AG08395 (cell line): ENCODE measurements at places on chromosomes 4 and X.

GRCh38 chr4:25223802-25224375, 9.9 kb upstream of the PI4K2B start:
- no peak for DNase-seq

- DNase-seq, result no peak
Observed at GRCh38 chr4:63787326-63787725, 621.9 kb downstream of the TECRL start.

GRCh38 chr4:98670186-98670585, 11.8 kb upstream of the TSPAN5 start:
- DNase-seq, result no peak

GRCh38 chrX:121356850-121357171, 309.4 kb downstream of the GLUD2 start:
- DNase-seq, result no peak

DNA sequence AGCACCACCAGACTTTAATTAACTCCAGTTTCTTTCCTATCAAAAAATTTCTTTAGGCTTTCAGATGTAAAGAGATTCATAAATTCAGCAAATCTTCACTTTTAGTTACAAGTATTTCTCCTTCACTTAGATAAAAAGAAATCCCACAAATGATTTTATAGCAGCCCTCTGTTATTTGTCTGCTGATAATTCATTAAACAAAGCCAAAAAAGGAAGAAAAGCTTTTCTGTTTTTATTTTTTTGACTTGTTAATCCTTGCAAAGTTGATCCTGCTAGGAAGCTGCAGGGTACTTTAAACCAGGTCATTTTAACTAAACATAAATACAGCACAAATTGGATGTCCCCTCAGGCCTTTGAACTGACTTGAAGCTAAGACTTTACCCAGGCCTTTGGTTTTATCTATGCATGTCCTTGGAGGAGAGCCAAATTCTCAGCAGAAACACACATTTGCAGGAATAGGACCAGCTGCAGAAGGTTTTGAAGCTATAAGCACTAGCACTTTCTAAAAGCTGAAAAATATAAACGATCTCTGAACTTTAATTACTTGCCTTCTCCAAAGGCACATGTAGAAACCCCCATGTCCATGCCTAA, 57.5 kb downstream of the PCDH18 start:
- peak; percentile 8 for DNase-seq

DNA sequence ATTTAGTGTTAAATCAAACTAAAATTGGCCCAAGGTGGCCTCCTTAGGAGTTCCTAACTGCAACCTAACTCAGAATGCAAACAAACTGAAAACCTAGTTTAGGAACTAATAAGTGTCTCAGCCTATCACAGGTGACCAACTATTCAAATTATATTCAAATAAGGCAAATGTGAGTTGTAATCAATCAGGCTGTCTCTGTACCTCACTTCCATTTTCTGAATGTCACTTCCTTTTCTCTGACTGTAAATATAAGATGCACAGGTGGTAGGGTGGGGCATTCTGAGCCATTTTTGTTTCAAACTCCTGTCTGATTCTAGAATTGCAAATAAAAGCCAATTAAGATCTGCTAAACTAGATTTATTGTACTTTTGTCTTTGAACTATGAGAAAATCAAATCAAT, 401.5 kb downstream of the PPP3CA start:
- no peak for DNase-seq

GRCh38 chr4:24419181-24420034, 164.9 kb downstream of the DHX15 start:
- peak; percentile 84 for DNase-seq

GRCh38 chrX:103584596-103584995, 719 bp upstream of the TCEAL4 start:
- DNase-seq, result no peak

- no peak for DNase-seq
Observed at GRCh38 chrX:153779891-153780677, 757 bp upstream of the SRPK3 start.

DNA sequence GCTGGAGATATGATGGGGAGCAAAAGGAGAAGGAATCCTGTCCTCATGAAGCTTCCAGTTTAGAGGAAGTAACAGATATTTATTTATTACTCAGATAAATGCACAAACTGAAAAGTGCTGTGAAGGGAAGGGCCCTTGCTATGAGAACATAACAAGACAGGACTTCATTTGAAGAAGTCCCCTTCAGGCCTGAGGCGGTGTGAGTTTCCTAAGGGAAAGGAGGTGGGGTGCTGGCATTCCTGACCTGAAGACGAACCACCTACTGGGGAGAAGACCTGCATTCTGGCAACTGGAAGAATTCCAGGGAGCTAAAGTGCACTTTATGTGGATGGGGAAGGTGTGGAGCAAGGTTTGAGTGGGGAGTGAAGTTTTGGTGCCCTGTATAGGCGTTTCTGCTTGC, 15.9 kb upstream of the SPARCL1 start:
- no peak for DNase-seq

DNA sequence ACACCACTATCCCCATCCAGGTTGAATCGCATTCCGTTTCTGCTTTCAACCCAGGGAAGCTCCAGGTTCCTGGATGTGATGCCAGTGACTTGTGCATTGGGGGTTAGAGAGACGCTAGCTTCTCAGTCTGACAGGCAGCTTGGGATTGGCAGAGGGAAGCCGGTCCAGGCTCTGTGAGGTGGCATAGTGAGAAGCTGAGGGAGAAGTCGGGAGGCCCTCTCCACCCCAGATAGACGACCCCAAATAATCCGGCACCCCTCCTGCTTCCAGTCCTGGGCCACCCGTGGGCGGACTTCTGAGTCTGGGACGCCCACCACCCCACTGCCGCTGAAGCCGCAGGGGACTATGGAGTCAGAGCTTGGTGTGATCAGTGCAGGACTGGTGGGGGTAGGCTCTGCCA, 7.4 kb downstream of the MAGEA4 start:
- DNase-seq, result no peak

DNA sequence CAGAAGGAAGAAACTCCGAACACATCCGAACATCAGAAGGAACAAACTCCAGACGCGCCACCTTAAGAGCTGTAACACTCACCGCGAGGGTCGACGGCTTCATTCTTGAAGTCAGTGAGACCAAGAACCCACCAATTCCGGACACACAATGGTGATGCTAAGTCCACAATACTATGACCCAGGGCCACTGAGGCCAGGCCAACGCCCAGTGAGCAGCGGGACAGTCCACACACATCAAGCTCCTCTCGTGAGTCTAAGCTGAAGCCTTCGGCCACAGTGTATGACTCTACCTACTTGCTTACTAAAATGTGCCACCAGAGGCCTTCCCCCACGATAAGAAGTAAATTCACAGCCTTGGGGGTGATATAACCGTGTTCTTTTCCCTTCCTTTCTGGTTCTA, 10.2 kb upstream of the CDKN2AIP start:
- no peak for DNase-seq

DNA sequence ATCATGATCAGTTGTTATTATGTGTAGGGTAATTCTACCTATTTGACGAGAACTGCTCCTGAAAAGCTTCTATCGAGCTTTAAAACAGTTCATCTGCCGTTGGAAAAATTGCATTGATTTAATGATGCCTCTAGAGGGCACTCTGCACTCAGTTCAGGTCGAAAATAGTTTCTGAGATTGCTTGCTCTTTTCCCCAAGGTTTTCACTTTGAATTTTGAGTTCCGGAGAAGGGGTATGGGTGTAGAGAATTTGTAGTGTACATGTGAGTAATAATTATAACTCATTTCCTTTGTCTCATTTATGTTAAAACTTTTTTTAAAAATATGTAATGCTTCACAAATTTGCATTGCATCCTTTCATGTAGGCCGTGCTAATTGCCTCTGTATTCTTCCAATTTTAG, 28.4 kb upstream of the TNIP3 start:
- peak; percentile 48 for DNase-seq

GRCh38 chrX:131216828-131217227, 72.3 kb downstream of the IGSF1 start:
- DNase-seq, result no peak

DNA sequence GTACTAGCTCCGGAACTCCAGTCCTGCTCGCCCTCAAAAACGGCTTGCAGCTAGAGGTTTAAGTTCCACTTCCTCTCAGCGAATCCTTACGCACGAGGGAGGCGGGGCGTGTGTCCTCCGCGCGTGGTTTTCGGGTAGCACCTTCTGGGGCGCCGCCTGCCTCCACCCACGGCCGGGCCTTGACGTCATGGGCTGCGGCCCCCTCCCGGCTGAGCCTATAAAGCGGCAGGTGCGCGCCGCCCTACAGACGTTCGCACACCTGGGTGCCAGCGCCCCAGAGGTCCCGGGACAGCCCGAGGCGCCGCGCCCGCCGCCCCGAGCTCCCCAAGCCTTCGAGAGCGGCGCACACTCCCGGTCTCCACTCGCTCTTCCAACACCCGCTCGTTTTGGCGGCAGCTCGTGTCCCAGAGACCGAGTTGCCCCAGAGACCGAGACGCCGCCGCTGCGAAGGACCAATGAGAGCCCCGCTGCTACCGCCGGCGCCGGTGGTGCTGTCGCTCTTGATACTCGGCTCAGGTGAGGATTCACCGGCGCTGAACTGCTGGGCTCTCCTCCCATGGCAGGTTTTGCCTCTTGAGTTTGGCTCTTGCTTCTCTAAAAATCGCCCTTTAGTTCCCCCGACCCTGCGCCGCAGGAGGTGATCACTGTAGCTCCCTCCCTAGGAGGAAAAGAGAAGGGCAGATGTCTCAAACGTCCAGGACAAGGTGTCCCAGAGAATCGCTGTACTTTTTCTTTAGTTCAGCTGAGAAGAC, at the start of gene AREG:
TSS of gene AREG (plus strand) at position 246 of the 752 bp plus-strand sequence. CDS start at position 456, 210 bp downstream.
- peak; percentile 25 for DNase-seq

DNA sequence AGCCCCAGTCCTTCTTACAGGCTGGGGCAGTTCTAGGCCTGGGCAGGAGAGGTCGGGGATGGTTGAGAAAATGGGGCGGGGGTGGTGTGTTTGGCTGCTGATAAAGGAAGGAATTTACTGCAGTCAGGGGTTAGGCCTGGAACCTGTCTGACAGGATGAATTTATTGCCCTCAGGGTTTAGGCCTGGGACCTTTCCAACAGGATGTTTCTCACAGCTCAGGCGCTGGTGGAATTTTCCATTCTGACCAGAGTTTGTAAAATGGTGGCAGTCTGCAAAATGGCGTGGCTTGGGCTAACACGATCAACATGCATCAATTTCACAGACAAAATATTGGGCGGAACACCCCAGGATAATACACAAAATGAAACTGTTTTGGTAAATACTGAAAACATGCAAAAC, 83.5 kb upstream of the SPIN4 start:
- no peak for DNase-seq

DNA sequence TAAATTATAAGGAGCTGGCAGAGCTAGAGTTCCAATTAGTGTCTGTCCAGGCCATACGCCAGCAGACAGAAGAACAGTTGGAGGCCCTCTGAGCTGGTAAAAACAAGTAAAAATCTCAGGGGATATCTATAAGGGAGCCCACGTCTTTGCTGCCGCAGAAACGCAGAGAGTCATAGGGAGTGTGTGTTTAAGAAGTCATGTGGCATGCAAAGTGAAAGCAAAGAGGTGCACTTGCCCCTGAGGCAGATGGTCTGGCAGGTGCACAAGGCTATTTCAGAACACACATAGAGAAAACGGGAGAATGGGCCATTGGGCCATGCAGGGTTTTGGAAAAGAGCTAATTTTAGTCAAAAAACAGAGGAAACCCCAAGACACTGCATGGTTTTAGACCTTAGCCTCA, 92.7 kb downstream of the NAP1L3 start:
- DNase-seq, result no peak

- no peak for DNase-seq
Observed at GRCh38 chr4:174490451-174490961, 31.8 kb downstream of the HPGD start.

GRCh38 chrX:106999002-106999975, 723 bp downstream of the MORC4 start:
- peak; percentile 34 for DNase-seq

GRCh38 chr4:1985294-1985693, 23.5 kb downstream of the NELFA start:
- no peak for DNase-seq

GRCh38 chr4:16692961-16693506, 205.4 kb downstream of the LDB2 start:
- no peak for DNase-seq

DNA sequence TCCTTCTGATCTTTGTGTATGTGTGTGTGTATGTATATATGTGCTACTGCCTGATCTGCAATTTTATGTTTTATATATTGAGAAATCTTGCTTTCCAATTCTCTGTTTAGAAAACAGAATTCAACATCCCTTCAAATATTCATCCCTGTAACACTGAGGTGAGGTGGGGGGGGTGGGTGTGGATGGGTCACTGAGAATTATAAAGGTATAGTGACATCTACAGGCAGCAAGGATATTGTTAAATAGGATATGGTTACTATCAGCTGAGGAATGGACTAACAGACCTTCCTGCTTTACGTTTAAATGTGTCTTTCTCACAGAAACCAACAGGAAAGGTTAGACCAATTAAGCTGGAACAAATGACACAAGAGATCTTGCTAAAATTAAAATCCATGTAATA, 19.0 kb upstream of the MAGEB2 start:
- peak; percentile 13 for DNase-seq

DNA sequence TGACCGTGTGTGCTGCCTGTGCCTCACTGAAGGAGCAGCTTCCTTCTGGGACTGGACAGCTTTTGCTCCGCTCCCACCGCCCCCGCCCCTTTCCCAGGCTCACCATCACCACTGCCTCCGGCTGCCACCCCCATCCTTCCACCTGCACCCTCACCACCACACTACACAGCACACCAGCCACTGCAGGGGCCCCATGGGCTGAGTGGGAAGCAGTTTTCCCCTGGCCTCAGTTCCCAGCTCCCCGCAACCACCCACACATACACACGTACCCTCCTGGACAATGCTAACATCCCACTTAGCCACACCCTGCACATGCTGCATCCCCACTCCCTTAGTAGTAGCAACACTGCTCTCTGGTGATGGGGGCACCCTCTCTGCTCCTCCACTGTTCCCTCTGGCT, 29.6 kb upstream of the COX18 start:
- DNase-seq, result no peak

GRCh38 chr4:156946516-156947424, 24.8 kb downstream of the PDGFC start:
- DNase-seq, result peak; percentile 88

DNA sequence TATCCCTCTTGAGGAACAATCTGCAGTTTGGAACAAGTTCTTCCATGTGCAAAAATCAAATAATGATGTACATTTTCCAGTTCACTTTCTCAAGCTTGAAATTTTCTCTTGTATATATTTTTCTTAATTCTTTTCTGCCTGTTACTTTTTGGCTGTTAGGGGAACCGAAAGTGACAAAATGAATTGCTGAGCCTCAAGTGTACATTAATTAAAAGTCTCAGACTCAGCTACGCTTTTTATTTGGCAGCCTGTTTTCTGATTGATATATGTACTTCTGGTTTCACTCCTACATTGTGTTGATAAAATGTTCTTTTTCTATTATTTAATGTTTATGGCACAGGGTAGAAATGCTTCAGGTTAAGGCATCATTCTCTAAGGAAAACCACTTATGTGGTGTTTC, 999.5 kb downstream of the PDHA2 start:
- no peak for DNase-seq

- no peak for DNase-seq
Observed at GRCh38 chr4:110139815-110140214, 58.6 kb downstream of the ELOVL6 start.

GRCh38 chrX:13144927-13145655, 100.7 kb upstream of the FAM9C start:
- DNase-seq, result no peak
